Mesenchymal stem cell (in vitro differentiated cells and primary cell): ENCODE measurements at places on chromosomes 4 and X.
A peak's percentile ranks its signal among the peaks of the same experiment; 100 is the strongest.

- DNase-seq: no peak
Measured at GRCh38 chrX:33252306-33252825, 41.0 kb upstream of the DMD start.

- no peak for DNase-seq
Measured at GRCh38 chr4:139898293-139898692, 232.7 kb downstream of the MGST2 start.

DNA sequence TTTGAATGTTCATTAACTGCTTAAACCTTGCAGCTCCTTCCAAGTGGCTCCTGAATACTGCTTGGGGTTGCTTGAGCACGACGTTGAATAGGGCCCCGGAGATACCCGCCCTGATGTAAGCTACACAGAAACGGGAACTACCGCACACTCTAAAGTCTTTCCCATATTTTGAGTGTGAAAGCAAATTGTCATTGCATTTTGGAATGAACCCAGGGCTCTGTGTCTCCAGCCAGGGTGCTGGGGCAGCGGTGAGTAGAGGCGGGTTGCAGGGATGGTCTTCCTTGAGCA is 59.4 kb upstream of the HELT start:
- DNase-seq: no peak

DNA sequence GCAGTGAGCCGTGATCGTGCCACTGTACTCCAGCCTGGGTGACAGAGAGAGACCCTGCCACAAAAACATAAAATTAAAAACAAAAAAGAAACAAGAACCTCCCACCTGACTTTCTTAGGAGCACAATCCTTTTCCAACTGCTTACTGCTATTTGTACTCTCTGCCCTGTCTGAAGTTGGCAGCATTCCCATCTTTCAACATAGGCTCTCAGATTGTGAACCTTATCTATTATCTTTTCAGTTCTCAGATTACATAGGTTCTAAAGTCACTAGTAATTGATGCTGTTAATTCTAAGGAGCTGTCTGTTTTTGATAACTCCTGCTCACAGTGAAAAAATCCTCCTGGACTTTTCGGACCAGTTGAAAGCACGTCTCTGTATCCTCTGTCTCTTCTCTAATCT is 812.2 kb upstream of the CT83 start:
- DNase-seq: no peak

DNA sequence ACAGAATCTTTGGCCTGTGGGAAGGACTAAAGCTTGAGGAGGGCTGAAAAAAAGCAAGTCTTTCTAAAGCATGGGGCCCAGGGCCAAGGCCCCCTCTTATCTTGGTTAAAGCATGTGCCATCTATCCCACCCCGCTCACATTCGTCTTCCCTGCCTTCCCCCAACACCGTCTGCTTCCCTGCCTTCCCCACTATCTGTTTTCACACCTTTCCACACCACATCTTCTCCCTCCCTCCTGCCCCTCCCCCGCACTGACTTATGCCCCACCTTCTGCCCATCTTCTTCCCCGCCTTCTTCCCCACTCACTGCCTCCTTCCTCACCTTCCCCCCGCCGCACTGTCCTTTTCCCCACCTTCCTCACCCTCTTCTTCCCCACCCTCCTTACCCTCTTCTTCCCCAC is 890 bp upstream of the NAP1L5 start:
- DNase-seq: no peak

GRCh38 chr4:70778888-70779422 is 57.2 kb downstream of the RUFY3 start:
- peak; percentile 98 for DNase-seq

DNA sequence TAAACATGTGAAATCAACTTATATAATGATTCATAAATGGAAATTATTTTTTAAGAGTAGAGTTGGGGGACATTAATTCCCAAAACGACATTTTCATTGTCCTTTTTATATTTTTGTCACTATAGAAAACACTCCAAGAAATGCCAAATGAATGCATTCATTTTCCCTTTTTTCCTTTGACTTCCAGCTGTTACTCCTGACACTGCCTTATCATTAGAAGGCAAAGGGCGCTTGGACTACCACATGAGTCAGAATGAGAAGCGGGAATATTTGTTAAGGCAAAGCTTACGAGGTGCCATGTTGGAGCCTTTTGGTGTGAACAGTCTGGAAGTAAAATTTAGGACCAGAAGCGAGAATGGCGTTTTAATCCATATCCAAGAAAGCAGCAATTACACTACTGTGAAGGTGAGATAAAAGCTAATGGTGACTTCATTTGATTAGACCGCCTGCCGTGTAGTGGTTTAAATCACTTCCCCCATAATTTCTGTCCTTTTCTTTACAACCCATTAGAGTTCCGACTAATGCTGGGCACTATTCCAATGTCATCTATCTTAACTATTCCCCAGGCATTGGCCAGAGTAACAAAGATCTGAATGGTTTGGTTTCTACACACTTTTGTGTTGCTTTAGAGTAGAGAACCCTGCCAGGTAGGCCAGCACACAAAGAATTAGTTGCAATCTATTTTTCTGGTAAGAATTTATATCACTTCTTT is 166.7 kb downstream of the FAT4 start:
- DNase-seq: no peak

GRCh38 chr4:37463033-37463856 is 218.7 kb downstream of the NWD2 start:
- DNase-seq: no peak

DNA sequence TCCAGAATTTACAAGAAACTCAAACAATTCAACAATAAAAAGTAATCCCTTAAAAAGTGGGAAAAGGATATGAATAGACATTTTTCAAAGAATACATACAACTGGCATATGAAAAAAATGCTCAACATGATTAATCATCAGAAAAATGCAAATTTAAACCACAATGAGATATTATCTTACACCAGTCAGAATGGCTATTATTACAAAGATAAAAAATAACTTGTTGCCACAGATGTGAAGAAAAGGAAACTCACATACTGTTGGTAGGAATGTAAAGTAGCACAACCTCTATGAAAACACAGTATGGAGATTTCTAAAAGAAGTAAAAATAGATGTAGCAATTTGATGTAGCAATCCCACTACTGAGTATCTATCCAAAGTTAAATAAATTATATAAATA is 65.1 kb upstream of the DIAPH2 start:
- no peak for DNase-seq

GRCh38 chr4:106864231-106864630 is 171.9 kb downstream of the DKK2 start:
- DNase-seq: peak; percentile 45

- DNase-seq: no peak
Measured at GRCh38 chr4:4618847-4619246, 77.0 kb upstream of the STX18 start.

GRCh38 chr4:152727784-152728183 is 48.0 kb upstream of the TMEM154 start:
- no peak for DNase-seq

- no peak for DNase-seq
Measured at GRCh38 chrX:20973038-20973437, 401.2 kb upstream of the CNKSR2 start.

- peak; percentile 78 for DNase-seq
Measured at GRCh38 chrX:19725641-19726040, 161.8 kb downstream of the SH3KBP1 start.

- no peak for DNase-seq
Measured at GRCh38 chr4:63349674-63350025, 1059.6 kb downstream of the TECRL start.

GRCh38 chr4:149280806-149281205 is 534.8 kb downstream of the IQCM start:
- DNase-seq: no peak

- peak; percentile 73 for DNase-seq
Measured at GRCh38 chr4:8176547-8177399, 18.2 kb upstream of the ABLIM2 start.

DNA sequence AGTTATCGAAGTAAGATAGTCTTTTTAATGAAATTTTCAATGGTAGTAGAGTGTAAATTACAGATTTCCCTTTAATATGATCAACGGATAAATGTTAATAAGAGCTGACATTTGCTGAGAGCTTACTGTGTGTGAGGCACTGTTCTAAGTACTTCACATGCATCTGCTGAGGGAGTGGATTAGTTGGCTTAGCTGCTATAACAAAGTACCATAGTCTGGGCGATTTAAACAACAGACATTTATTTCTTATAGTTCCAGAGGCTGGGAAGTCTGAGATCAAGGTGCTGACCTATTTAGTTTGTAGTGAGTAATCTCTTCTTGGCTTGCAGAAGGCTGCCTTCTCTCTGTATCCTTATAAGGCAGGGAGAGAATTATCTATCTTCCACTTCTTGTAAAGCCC is 174.3 kb downstream of the CEP135 start:
- DNase-seq: no peak

- DNase-seq: no peak
Measured at GRCh38 chr4:38672397-38673129, 8.6 kb downstream of the KLF3 start.

DNA sequence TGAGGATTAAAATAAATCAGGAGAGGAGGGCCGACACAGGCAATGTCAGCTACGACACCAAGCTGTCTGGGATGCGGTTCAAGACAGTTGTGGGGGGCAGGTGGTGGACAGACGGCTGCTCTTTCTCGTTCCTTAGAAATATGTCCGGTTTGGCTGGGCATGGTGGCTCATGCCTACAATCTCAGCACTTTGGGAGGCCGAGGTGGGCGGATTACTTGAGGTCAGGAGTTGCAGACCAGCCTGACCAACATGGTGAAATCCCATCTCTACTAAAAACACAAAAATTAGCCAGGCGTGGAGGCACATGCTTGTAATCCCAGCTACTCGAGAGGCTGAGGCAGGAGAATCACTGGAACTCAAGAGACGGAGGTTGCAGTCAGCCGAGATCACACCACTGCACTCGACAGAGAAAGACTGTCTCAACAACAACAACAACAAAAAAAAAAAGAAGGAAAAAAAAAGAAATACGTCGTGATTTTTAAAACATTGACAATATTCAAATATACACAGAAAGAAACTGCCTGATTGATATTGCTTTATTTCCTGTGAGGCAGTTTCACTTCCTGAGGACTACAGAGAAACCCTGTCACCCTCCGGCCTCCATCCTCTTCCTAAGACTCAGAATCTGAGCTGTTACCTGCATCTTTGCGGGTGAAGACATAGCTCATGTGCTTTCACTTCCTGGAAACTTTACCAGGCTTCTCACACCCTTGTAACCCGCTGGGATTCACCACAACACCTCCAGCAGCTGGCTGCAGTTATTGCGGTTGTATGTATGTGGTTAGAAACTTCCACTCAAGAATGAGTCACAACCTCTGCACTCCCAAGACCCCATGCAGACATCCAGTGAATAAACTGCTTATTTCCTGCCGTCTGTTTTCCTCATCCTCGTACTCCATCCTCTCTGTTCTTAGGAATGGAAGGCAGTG is 63.8 kb upstream of the STS start:
- peak; percentile 91 for DNase-seq

DNA sequence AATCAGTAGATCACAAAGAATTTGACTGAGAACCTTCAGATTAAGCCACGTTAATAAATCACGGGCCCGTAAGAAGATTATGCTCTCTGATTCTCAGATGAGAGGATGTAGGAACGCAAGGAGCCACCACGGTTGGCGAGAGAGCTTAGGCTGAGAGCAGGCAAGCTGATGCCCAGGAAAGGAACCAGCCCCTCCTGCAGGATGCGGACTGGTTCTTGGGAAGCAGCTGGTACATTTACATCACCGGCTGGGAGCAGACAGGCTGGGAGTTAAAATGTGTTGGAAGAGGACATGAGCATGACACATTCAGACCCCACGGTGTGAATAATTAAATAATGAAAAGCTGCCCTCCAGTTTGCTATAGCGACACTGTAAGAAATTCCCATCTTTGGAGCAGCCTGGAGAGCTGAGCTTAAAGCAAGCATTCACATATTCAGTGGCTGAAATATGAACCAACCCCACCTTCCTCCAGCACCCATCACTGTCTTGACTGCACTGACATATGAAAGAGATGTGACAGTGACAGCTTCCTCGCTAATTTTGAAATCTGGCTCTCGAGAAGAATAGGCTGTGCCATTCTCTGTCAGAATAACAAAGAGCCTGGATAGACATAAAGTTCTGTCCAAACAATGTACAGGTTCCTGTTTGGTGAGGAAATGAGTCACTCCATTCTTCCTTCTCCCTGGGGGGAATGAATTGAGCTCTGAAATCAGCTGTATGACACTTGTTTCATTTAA is 33.1 kb downstream of the LNX1 start:
- no peak for DNase-seq

GRCh38 chr4:24212642-24213041 is 322.8 kb upstream of the PPARGC1A start:
- no peak for DNase-seq

GRCh38 chr4:112082954-112083586 is 62.2 kb upstream of the FAM241A start:
- peak; percentile 66 for DNase-seq

DNA sequence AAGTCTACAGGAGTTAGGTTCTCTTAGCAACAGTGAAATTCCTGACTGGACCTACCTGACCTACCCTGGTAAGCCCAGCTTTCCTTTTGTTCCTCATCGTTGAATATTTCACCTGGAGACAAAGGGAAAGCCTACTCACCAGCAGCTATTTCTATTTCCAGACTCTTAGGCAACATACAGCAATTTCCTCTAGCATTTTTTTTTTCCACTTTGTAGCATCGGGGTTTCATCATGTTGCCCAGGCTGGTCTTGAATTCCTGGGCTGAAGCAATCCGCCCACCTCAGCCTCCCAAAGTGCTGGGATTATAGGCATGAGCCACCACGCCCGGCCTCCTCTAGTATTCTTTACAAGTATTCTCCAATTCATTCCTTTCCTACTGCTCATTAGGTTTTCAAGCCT is 6.8 kb upstream of the S100G start:
- peak; percentile 26 for DNase-seq

DNA sequence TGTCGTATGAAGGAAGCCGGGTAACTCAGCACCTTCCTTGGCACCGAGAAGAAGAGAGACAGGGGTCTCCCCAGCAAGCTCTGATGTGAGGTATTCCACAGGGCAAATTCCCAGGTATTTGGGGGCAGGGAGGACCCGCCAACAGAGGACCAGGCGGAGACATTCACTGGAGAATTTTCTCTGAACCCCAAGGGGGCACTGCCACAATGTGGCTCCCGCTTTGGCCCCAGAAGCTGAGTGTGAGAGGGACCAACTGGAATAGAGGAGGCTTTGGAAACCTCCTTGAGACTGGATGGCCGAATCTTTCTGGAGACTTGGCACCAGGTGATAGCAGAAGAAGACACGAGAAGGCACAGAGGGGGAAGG is 735 bp upstream of the GABRE start:
- no peak for DNase-seq

DNA sequence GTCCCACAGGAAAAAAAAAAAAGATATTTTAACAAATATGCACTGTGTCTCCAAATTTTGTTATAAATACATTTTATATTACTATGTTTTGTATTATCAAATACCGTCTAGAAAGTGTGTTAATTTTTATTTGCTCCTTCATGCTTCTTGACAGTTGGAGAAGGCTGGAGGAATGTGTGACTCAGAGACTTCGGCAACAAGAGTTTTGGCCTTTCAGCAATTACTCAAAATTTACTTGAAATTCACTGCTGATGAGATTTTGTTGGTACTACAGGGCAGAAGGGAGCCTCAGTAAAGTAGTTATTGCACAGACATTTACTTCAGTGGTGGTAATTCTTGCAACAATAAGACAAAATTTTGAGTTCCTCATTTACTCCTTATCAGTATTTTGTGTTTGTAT is 2164.0 kb downstream of the PCDH7 start:
- DNase-seq: peak; percentile 2

- DNase-seq: no peak
Measured at GRCh38 chr4:36027203-36027602, 217.1 kb downstream of the ARAP2 start.
